ENCODE measurements at places on chromosomes 13 and 19.

GRCh38 chr13:92355213-92355612, 871.4 kb upstream of the GPC6 start:
- no peak for DNase-seq

- no peak for DNase-seq
Measured at GRCh38 chr19:44649578-44650145, 6.0 kb downstream of the PVR start.

GRCh38 chr13:19960653-19960976, 2.1 kb downstream of the ZMYM2 start:
- no peak for DNase-seq

- DNase-seq, result no peak
Measured at GRCh38 chr19:49921871-49922795, 6.9 kb upstream of the ATF5 start.

DNA sequence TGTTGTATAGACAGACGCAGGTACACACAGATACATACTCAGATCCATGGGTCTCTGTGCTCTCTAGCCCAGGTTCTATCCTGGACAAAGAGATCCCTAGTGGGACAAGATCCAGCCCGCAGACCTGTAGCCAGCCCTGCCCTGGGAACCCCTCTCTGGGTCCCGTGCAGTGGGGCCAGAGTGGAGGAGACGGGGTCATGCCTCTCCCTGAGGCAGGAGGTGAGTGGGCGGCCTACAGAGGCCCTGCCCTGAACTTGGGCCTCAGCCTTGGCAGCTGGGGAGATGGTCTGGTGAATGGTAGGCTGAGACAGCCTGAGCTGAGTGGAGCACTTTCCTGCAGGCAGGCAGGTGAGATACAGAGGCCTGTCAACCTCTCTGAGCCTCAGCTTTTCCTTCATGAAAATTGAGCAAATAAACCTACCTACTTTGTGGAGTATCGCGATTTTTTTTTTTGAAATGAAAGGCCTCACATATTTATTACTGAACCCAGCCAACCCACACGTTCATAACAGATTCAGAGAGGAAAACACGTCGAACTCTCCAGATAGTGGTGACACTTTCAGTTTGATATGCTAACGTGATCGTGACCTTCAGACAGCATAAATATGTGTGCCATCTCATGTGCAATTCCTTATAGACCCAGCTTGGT, 3.4 kb upstream of the JUND start:
- DNase-seq, result no peak

DNA sequence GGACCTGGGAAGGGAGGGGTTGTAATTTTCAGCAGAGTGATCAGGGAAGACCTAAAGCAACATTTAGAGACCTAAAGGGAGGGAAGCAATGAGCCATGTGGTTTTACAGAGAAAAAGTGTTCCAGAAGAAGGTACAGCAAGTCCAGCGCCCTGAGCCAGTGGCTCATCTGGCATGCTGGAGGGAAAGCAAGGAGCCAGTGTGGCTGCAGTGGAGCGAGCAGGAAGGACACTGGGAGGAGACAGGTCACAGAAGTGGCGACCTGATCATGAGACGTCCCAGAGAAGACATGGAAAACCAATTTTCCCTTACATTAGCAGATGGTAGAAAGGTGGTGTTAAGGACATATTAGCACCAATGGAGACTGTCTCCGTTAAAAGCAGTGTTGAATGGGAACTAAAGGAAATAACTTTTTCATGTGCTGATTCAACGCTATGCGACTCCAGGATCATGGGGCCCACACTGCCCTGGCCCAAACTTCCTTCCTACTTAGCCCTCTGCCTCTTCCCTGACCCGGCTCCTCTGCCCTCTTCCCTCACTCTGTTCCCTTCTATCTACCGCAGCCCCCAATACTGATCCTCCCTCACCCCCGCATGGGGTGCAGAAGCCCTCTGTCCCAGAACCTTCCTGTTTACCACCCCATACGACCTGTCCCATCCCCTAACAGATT, 5.4 kb downstream of the C19orf47 start:
- DNase-seq, result no peak

DNA sequence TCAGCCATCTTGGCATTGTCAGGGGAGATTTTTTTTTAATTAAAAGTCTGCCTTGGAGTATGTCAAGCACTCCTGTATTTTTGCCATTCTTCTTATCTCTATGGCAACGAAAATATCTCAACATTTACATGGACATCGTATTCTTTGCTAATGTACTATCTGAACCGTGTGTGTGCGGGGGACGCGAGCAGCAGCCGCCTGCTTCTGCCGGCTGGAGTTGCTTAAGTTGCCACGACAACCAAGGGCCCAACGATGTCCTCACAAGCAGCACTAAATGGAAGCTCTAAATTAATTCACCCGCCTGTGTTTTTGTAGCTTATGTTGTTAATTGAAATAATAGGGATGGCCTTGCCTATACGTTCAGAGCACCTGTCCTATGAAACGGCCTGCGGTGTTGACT, 309.5 kb downstream of the TEX29 start:
- no peak for DNase-seq

DNA sequence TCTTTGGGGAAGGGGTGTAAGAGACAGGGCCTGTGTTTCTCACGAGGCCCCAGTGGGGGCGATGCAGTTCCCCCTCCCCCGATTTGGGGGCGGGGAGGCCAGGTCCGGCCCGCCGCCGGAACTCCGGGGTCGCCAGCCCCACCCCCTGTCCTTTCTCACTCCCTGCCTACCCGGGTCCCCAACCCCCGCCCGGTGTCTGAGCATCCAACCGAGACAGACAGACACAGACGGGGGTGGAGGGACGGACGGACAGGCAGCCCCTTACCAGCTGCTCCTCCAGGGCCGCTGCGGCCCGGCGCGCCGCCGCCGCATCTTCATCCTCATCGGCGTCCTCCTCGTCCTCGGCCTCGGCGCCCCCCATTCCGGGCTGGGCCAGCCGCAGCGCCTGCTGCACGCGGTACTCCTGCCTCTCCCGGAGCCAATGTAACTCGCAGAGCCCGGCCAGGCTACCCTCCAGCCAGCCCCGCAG, 397 bp downstream of the DACT3 start:
- no peak for DNase-seq

DNA sequence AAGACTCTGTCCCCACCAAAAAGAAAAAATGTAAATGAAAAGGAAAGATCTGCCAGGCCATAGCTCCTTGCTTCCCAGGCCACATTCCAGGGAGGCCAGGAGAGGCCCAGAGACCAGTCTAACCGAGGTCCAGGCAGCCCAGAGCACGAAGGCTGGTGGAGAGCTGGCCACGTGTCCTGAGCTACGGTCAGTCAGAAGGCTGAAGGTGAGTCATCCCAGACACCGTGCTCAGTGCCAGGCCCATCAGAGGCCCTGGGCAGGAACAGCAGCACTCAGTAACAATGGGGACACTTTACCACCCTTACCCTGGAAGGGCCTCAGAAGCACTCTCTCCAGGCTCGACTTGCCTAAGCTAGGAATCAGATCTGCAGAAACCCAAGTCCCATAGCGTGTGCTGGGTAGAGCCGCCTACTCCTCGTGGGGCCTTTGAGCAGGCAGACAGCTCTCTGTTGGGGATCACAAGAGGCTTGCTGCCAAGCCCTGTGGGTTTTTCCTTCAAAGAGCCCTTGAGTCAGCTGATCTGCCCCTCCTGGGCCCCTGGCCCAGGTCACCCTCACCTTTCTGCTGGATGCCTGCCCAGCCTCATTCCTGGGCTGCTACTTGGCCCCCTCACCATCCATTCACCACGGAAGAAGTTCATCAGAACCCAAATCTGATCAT, 11.6 kb upstream of the DNMT1 start:
- no peak for DNase-seq

DNA sequence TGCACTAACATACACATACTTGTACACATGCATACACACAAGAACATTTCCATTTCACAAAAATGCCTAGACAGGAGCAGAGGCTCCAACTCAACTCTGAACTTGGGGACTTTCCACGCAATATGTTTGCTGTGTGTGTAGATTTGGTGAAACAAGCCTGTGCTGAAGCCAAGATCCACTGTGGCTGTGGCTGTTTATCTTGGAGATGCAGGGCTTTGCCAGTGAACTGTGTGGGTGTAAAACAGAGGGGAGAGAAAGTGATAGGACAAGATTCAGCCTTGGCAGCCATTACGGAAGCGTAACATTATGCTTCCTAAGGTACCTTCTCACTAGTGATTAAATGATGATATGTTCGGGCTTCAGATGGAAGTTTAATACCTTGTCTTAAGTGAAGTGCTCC, 73.2 kb upstream of the MBNL2 start:
- DNase-seq, result no peak

- no peak for DNase-seq
Measured at GRCh38 chr19:13843104-13843921, 33.6 kb upstream of the NANOS3 start.

DNA sequence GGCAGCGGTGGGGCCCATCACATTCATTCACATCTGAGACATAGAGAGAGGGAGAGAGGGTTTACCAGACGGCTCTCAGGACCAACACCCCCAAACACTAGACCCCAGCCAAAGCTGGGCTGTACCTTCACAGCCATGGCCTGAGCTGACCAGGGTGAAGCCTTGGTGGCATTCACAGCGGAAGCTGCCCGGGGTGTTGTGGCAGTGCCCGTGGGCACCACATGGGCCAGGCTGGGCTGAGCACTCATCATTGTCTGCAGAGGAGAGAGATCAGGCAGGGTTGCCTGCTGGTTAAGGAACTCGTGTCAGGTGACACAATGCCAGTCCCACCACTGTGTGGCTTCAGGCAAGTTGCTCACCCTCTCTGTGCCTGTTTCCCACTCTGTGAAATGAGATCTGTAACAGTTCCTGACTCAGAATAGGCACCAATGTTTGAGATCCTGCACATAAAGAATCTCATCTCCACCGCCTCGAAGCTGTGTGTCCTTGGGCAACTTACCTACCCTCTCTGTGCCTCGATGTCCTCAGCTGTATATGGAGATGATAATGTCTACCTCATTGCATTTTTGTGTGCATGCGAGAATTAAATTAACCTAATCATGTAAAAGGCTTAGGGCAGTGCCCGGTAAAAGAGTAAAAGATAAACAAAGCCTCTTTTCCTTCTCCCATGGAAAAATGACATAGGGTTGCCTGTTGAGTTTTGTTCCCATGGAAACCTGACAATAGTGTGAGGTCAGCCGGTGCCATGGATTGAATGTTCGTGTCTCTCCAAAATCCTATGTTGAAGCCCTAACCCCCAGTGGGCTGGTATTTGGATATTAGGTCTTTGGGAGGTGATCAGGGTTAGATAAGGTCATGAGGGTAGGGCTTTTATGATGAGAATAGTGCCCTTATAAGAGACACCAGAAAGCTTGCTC, 22.9 kb downstream of the CCL25 start:
- no peak for DNase-seq

- no peak for DNase-seq
Measured at GRCh38 chr13:108987517-108987916, 358.1 kb downstream of the MYO16 start.

GRCh38 chr13:45195421-45195820, 5.4 kb downstream of the KCTD4 start:
- DNase-seq, result no peak

GRCh38 chr19:43784241-43784980, 3.6 kb upstream of the KCNN4 start:
- DNase-seq, result peak; percentile 57

DNA sequence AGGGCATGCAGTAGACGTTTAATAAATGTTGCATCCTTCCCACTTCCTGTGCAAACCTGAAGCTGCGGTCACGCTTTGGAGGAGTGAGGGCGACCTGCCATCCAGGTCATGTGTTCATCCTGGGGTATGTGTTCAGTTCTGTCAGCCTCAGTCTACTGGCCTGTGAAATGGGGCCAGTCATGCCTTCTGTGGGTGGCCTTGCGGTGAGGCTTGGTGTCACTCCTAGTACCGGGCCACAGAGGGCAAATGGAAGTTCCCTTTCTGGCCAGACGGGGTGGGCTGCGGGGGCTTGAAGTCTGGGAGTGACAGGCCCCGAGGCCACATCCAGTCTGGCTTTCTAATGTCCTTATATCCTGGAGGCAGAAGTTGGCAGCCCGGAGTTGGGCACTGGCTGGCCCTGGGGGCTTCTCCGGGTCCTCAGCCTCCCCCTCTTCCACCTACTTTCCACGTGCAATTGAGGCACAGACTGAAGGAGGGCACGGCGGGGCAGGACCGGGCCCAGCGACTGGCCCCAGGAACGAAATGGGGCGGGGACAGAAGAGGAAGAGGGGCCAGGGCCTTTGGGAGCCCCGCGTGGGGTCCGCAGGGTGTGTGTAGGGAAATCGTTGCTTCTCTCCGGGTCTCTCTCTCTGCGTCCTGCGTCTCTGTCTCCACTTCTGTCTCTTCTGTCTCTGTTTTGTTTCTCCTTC, 11.1 kb downstream of the PDE4A start:
- DNase-seq, result no peak

DNA sequence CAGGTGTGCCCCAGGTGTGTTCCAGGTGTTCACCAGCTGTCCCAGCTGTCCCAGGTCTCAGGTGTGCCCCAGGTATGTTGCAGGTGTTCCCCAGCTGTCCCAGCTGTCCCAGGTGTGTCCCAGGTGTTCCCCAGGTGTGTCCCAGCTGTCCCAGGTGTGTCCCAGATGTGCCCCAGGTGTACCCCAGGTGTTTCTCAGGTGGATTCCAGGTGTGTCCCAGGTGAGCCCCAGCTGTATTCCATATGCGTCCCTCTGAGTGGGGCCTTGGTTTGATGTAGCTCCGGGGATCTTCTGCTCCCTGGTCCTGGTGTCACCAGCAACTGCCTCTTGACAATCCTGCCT, 719 bp upstream of the GRK1 start:
- DNase-seq, result no peak

GRCh38 chr13:31986676-31987470, 44.7 kb upstream of the FRY start:
- no peak for DNase-seq

GRCh38 chr19:40274585-40275544, 10.3 kb downstream of the AKT2 start:
- no peak for DNase-seq

- DNase-seq, result no peak
Measured at GRCh38 chr19:20167651-20168122, 673 bp downstream of the ZNF486 start.

GRCh38 chr13:49667773-49668172, 23.5 kb downstream of the EBPL start:
- no peak for DNase-seq

GRCh38 chr13:73850104-73850873, 283.9 kb downstream of the KLF12 start:
- DNase-seq, result no peak

GRCh38 chr19:47790398-47790814, 11.9 kb downstream of the SELENOW start:
- peak; percentile 84 for DNase-seq
